ENCODE measurements at places on chromosomes 12 and 14.

DNA sequence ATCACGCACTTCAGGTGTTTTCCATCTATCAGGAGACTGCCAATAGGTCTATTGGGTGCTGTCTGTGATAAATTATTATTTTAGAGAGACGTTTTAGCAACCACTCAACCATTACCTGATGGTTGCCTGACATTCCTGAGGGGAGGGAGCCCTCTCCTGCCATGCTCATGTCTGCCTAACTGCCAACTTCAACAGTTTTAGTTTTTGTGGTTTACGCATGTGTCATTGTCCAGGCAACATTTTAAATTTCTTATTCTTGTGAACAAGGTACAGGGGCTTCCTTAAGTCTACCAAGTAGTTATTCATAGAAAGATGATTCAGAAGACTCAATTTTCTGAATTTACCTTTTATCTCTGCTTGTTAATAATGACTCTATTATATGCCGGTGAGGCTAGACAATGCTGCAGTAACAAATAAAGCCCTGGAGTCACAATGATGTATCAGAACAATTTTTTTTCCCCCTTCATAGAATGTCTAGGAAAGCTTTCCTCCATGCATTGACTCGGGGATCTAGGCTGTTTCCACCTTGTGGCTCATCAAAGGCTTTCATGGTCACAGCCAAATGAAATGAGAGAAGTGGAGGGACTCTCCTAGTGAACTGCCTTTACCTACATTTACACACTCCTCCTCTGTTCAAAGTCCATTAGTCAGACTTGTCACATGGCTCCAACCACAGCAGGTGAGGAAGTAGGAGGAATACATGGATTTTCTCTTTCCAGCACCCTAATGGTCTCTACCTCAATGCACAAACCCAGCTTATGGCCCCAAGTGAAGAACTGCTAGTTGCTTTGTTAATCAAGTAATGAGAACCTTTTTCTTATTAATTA, 225.8 kb downstream of the CRADD start:
- DNase-seq, result no peak

- DNase-seq, result no peak
Measured at GRCh38 chr12:126741536-126742240, 1525.3 kb upstream of the TMEM132C start.

DNA sequence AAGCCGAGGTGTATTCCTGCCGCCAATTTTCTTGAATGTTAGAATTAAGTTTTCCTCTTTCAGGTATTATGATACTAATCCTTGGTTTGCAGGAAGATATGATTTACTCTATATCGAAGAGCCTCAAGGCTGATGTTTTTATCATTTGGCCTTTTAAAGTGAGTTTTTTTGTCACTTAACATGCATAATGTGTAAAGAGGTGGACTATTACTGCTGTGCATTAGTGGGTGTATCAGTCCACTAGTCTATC, 11.1 kb upstream of the TMPO start:
- no peak for DNase-seq

- DNase-seq, result peak; percentile 80
Measured at GRCh38 chr14:75280831-75281653, 2.4 kb downstream of the FOS start.

GRCh38 chr14:32399920-32400319, 70.8 kb downstream of the AKAP6 start:
- DNase-seq, result no peak

DNA sequence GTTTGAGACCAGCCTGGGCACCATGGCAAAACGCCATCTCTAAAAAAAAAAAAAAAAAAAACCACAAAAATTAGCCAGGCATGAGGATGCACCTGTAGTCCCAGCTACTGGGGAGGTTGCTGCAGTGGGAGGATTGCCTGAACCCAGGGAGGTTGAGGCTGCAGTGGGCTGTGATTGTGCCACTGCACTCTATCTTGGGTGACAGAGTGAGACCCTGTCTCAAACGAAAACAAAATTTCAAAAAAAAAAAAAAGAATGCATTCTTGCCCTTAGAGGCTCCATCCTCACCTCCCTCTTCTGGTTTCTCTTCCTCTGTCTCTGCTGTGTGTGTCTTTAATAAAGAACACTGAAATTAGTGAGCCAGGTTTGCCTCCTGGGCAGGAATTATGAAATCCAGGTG, 107.8 kb downstream of the VCPKMT start:
- DNase-seq, result no peak

DNA sequence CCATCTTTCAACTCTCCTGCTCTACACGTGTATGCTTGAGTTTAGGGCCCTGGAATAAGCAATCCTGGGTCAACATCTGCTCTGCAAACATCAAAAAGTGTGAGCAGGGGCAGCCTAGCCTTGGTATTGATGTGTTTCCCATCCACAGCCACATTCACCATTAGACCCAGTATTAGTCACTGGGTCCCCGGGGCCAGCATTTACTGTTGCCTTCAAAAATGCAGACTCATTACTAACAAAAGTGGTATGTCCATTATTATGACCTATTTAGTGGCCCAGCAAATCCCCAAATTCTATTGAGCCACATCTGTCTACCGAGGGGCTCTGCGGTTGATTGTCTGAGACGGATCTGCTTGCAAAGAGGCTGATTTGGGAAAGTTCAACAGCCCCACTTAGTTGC, 661.8 kb downstream of the DIO2 start:
- DNase-seq, result no peak

DNA sequence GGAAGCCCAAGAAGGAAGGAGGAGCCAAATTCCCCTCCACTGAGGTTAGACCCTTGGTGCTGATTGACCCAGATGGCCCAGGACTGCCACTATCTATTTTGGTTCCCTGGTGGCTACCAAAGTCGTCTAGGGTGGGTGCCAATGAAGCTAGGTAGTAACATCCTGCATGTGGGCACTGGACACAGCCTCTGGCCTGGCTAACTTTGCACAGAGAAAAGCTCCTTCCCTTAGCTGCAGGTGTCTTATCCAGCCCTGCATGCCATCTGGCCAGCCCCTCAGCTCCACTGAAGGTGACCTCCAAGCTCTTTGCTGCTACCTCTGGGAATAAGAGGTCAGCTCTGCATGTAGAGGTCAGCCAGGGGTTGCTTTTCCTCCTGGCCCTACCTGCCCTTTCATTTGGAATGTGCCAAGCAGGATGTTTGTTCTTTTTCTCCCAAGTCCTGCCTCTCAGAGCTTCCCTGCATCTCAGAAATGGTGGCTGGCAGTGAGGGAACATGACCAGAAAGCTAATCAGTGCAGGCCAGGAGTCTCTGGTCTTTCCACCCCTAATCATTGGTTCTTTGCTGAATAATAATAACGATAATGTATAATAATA, 34.0 kb downstream of the JDP2 start:
- DNase-seq, result no peak

GRCh38 chr12:122977655-122978392, 2.7 kb upstream of the ARL6IP4 start:
- no peak for DNase-seq

DNA sequence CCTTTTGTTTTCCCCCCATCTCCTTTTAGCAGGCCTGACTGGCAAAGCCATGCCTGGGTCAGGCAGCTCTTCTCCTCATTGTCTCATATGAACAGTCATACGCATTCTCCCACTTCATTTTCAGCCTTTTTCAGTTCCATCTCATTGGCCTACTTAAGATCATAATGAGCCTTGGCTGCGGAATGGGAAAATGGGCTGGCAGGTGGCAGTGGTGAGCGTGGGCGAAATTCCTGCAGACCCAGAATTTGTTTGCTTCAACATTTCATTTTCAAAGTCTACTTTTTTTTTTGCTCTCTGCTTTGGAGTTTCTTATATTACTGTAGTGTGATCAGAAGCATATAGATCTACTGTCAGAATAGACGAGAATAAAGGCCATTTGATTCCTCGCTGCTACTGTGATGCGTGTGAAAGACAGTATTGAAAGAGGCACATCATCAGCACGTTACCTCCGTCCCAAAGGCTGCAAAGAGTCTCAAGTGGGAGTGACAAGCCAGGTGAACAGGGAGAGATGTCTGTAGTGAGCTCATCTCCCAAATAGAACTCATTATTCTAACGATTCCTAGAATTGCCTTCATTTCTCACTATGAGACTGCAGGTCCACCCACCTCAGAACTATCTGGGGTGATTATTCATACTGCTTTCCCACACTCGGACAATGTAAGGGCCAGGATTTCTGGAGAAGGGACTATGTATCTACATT, 73.7 kb downstream of the TBK1 start:
- DNase-seq, result no peak

GRCh38 chr12:25811656-25812126, 146.8 kb upstream of the RASSF8 start:
- no peak for DNase-seq

DNA sequence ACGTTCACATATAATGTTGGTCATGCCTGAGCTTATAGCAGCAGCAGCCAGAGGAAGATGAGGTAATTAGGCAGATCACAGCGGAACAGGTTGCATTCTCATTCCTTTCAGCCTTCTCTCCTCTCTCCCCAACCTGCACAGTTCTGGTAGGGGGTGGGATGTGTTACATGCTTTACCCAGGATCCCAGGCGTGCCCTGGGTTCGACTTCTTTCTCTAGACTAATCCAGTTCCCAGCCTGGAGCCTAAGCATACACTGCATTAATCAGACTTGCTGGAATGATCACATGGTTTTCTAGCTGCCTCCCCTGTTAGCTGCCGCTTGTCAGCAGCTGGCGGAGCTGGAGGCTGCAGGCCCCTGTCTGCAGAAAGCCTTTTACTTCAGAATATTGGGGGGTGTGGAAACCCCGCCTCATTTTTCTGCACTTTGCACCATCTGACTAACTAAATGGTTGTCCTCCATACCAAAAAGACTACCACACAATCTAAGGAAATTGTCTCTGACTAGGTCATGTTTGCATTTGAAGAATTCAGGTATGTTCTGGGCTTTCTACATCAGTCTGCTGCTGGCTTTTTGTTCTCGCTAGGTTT, 46.0 kb upstream of the EVL start:
- DNase-seq, result no peak

DNA sequence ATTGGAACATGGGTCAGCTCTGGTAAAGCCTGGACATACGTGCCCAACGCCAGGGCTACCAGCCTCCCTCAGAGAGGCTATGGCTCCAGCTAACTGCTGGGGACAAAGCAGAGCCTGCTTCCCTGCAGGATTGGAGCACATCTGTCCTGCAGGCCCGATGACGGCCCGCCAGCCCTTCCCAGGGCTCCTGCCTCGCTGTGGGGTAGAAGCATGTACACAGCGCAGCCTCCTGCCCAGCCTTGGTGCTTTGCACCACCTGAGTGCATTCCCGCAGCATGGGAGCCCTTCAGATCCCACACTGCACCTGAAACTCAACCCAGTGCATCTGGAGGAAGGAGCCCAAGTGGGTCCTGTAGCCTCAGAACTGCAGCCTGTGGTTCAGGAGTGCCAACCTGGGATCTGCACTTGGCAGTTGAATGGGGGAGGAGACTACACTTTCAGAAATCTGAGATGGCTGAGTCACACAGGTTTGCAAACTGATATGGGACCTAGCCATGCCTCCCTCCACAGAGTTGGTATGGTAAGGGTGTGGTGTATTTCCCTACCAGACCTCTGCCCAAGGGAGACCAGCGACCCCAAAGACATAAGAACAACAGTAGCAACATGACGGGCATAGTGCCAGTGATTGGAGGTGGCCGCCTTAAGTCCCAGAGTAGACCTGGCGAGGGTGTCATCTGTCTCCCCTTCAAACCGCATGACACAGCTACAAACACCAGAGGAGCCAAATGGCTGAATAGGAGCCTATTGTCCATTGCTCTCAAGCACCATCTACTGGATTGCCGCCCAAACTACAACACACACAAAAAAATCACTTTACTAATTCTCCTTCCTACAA, 273.9 kb upstream of the MIS18BP1 start:
- no peak for DNase-seq

DNA sequence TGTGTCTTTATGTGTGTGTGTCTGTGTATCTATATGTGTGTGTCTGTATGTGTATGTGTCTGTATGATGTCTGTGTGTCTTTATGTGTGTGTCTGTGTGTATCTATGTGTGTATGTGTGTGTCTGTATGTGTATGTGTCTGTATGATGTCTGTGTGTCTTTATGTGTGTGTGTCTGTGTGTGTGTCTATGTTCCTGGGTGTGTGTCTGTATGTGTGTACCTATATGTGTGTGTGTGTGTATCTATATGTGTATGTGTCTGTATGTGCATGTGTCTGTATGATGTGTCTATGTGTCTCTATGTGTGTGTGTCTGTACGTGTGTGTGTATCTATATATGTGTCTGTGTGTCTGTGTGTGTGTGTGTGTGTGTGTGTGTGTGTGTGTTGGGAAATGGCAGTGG, 19.0 kb upstream of the CD9 start:
- no peak for DNase-seq

DNA sequence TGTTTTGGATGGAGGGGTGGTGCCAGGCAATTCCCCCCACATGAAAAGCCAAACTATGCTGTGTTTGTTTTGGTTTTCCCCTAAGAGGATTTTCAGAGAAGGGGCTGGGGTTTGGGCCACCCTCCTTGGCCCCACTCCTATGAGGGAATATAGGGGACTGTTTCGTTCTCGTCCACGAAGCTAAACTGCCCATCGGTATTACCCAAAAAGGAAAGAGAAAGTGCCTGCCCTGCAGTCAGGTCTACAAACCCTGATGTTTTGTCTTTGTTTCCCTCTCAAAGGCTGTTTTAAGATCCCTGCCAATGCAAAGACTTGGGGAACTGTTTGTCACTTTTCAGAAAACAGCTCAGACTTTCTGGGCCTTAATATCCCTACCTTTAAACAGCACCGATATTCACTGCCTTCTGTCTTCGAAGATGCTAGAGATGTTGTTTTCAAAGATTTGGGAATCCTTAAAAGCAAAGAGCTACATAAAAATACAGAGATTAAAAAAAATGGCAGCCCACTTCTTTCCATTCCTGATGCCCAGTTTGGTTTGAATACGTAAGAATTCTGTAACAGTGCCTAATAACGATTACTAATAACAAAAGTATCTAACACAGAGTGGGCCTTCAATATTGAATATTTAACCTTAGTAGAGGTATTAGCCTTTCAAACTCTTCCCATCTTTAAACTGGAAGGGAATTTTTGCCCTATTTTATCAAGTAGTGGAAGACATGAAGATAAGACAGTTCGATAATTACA, 518.4 kb downstream of the MED13L start:
- DNase-seq, result no peak

DNA sequence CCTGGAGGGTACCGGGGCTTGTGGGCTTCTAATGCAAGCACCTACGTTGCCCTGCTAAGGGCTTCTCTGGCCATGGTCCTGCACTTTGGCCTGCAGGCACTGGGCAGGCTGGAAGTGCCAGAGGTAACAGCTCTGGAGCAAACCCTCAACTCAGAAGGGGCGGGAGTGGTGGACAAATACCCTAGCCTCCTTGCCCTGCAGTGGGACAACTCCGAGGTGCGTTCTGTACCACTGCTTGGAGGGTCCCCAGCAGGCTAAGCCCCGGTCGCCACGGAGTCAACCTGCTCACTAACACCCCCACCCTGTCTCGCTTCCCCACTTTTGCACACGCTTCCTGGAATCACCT, 20.4 kb upstream of the BEGAIN start:
- no peak for DNase-seq

Data from CD4-positive, alpha-beta T cell treated with Interleukin-10 for 1 hour (primary cell).